Stimulated activated CD4-positive, alpha-beta T cell treated with anti-CD3 and anti-CD28 coated beads, Interleukin-1b, Interleukin-23, amount 100 ng/mL, for 24 hours (primary cell): ENCODE measurements at places on chromosomes 11 and 22.

GRCh38 chr11:23866641-23867040, 630.2 kb upstream of the LUZP2 start:
- no peak for DNase-seq

- no peak for DNase-seq
These were observed 2.4 kb downstream of the ASPHD2 start for GRCh38 chr22:26431261-26431995.

GRCh38 chr11:64744544-64745188, 724 bp upstream of the RASGRP2 start:
- no peak for DNase-seq

DNA sequence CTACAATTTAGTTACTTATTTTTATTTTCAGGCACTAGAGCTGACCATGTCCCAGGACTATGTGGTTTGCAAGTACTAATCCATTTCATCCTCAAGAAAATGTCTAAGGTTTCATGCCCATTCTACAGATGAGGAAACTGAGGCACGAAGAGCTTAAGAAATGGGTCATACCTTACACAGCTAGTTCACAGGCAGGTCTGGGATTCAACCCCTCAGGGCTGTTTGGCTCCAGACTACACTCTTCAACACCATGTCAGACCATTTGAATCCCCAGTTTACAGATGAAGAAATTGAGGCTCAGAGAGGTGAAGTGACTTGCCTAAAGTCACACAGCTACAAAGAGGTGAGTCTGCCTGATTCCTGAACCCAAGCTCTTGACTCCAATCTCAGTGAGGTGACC, 144.1 kb downstream of the MIAT start:
- no peak for DNase-seq

DNA sequence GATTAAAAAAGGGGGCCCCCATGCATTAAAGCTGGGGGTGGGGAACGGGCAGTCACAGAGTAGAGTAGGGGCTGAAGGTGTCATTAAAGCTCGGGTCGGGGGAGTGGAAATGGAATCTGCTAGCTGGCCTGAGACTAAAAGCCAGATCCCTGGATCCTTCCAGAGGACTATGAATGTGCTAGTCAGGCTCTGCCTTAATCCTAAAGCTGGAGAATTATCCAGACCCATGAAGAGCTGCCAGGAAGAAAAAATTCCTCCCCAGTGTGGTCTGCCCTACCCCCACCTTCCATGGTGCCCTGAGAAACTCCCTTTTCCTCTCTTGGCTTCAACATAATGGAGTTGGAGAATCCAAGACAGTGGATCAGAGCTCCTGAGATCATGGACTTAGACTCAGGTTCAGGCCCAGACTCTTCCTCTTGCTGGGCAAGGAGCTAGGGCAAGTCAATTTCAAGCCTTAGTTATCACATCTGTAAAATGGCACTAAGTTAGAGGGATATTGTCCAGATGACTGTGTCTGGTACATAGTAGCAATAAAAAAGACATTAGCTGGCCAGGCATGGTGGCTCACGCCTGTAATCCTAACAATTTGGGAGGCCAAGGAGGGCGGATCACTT, 24.0 kb upstream of the SMTN start:
- DNase-seq, result no peak

GRCh38 chr11:20110908-20111669, 49.2 kb downstream of the DBX1 start:
- no peak for DNase-seq

DNA sequence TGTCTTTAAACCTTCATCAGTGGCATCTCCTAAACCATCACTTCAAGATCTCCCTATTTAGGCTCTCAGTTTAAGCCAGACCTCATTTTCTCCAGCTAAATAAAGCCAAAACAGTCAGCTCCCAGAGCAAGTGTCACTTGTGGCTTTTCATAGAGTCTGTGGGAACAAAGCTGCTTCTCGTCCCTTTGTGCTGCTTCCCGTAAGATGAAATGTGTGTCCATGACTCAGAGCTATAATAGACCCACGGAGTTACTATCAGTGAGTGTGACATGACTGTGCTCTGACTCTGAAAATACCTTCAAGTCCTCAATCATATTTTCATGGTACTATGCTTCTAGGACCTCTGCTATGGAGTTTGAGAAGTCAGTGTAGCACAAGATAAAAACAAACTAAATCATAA, 57.3 kb upstream of the SLN start:
- no peak for DNase-seq

DNA sequence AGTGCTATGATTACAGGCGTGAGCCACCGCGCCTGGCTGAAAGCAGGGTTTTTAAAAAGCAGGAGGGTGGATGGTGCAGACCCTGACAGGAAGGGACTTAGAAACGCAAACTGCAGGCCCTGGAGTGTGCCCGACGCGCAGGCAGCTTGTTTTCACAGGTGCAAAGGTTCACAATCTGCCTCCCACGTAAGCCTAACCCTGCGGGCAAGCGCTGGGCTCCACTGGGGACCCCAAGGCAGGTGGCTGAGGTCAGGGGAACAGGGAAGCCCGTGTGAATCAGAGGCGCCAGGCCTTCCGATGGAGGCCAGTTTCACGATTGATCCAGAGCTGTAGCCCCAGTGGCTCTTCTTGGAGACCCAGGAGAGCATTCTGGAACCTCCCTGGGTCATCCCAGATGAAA, 256.3 kb downstream of the BRD1 start:
- DNase-seq, result no peak
